Lower lobe of right lung (tissue), 2 donors: ENCODE measurements at places on chromosomes 2 and 18. TPM values are rescaled to one million over a fixed set of nuclear protein-coding genes. Genes with fewer than 3 reads are reported as not detected.

DNA sequence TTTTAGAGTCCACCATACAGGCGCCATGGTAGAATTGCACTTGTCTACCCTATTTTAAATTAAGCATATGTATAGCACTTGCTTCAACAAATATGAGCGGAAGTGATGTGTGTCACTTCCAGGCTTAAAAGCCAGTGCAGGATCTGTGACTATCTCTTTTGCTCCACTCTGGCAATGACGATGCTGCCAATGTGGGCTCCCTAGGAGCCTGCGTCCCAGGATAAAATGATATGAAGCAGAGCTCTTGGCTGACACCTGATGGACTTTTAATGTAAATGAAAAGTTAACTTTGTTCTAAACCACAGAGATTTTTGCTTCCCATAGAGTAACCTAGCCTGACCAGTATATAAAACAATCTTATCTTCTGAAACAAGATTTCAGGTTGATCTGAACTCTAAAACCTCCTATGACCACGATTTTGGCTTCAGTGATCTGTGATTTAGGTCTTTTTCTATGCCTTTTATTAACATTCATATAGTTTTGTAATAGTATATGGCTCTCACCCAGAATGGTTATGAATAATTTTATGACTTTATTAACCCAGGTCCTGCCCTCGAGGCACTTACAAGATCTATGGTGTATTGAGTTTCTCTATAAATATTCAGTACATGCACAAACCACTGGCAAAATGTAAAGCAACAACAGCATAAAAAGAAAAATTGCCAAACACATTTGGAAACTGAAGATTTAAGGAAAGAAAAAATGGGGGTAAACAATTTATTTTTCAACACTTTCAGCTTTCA, 422.5 kb upstream of the PIK3C3 start:
- H3K36me3 ChIP-seq, result no peaks in the 10 kb centered on the region
- H3K4me3 ChIP-seq, result no peak overlapping the region
- H3K27me3 ChIP-seq, result no peaks in the 10 kb centered on the region
- no peak overlapping the region for H3K27ac ChIP-seq

- H3K27ac ChIP-seq, result no peak overlapping the region
- H3K36me3 ChIP-seq, result no peaks in the 10 kb centered on the region
Observed at GRCh38 chr2:222448748-222449181, 24.4 kb downstream of the SGPP2 start.

- H3K4me1 ChIP-seq, result no peaks in the 10 kb centered on the region
- H3K27me3 ChIP-seq, result no peaks in the 10 kb centered on the region
- DNase-seq, result no peak
- H3K36me3 ChIP-seq, result no peaks in the 10 kb centered on the region
- no peak overlapping the region for H3K4me3 ChIP-seq
Observed at GRCh38 chr2:54122939-54123338, 7.5 kb downstream of the ACYP2 start.

- no peaks in the 10 kb centered on the region for H3K27me3 ChIP-seq
- peaks cover 4% of the 10 kb centered on the region for H3K36me3 ChIP-seq
- no peak overlapping the region for H3K27ac ChIP-seq
- H3K4me1 ChIP-seq, result no peaks in the 10 kb centered on the region
Observed at GRCh38 chr2:3205845-3206244, 171.8 kb downstream of the EIPR1 start.

GRCh38 chr18:5582076-5582475, 38.3 kb upstream of the EPB41L3 start:
- no peak overlapping the region for H3K4me3 ChIP-seq
- H3K36me3 ChIP-seq, result no peaks in the 10 kb centered on the region
- H3K4me1 ChIP-seq, result peaks cover 5% of the 10 kb centered on the region
- no peak overlapping the region for H3K27ac ChIP-seq
- no peak for DNase-seq
- H3K27me3 ChIP-seq, result no peaks in the 10 kb centered on the region

Gene CHPF
- total RNA-seq, result 23.2 TPM

Gene B3GNT7
- 80.0 TPM for total RNA-seq

Gene PJVK
- total RNA-seq, result 3.0 TPM

Gene BOLL
- not detected for total RNA-seq
